AG09319 (cell line): ENCODE measurements at places on chromosomes 5 and 9.

DNA sequence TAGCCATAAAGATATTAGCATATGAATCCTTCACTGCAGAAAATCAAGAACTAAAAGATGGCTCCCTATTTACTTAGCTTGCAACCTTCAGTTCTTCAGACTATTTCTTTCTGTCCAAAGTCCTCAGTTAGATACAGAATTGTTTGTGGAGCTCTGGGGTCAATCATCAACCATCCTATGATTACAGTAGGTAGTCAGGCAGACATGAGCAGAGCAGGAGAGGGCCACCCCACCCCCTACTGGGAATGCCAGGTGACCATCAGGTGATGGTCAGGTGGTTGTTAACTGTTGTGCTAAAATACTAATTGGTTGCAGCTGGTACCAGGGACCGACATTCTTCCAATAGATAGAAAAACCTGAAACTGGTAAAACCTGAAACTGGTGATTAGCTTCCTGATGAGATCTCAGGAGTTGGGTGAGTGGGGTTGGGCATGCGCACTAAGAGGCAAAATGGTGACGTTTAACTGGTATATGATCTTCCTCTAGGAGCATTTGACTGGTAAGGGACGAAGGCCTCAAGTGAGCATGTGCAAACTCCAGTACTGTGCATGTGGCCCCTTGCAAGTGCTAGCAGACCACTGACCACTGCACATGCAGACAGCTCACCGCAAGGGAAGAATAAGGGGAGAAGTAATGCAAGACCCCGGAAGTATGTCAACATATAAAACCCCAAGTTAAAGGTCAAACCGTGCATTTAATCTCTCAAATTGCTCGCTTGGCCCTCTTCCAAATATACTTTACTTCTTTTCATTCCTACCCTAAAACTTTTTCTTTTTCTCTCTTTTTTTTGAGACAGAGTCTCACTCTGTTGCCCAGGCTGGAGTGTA is 13.6 kb downstream of the C9orf57 start:
- DNase-seq, result no peak

- DNase-seq, result no peak
These were observed 978.8 kb upstream of the DMAC1 start for GRCh38 chr9:8778356-8778755.

DNA sequence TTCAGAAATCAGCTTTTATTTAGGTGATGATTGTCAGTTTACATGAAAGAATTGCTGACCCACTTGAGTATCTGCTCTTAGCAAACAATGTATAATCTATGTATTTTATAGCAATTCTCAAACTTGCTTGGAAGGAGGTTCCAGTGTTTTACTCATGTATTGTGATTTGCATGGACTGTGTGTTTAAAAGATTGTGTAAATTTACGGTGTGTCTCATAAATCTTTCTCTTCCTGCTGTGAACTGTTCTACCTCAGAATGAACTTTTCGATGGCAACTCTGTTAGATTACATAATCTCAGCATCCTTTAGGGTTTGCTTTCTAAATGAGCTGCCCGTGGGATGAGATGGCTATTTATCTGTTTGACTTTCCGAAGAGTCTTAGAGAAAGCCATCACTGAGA is 122.5 kb downstream of the MEF2C start:
- DNase-seq, result no peak

DNA sequence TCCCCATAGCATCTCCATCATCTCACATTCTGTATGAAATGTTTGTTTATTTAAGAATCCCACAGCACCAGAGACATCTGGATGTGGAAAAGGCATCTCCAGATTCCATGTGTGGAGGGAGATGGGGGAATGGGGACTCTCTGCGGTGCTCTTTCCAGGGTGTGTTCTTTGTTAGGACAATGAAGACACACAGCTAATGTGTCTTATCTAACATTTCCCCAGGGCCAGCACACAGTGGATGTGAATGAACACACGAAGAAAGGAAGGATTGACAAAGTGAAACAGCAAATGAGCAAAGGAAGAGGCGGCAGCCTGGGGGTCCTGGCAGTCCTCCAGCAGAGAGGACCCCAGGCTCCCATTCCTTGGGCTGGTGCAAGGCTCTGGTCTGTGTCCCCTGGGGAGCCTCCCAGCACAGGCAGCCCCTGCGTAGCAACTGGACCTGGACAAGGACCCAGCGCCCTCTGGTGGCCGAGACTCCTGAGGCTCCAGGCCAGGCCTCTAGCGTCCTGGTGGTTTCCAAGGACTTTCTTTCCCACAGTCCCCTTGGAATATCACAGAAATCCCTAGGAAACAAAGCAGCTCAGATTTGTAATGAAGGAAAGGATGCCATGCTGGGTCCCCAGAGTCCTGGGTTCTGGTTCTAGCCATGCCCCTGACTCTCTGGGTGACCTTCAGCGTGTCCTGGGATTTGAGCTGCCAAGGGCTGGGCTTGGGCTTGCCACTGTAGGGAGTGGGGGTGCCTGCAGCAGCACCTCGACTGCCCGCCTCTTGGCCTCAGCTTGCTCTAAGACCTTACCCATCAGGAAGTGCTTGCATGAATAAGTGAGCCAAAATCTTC is 3.5 kb upstream of the PDLIM7 start:
- DNase-seq, result no peak

DNA sequence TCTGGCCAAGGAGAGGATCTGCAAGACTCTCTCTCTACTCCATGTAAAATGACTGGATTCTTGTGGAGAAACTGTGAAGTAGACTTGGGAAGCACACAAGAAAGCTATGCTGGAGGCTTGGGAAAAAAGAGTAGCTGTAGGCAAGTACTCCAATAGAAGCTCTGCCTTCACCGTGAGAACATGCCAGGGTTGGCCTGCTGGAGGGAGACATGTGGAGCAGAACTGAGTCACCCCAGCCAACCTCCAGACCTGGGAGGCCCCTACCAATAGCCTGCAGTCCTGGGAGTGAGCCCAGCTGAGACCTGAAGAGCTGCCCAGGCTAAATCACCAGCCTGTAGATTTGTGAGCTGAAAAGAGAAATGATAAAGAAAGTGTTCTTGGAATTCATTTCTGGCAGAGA is 66.6 kb downstream of the DEPDC1B start:
- DNase-seq, result no peak

- no peak for DNase-seq
These were observed 119.1 kb downstream of the DOCK2 start for GRCh38 chr5:169756071-169756765.
